Sigmoid colon (tissue), 7 donors: ENCODE measurements at places on chromosomes 7 and 10. TPM values are rescaled to one million over a fixed set of nuclear protein-coding genes. Genes with fewer than 3 reads are reported as not detected.

The DYDC2 gene
- total RNA-seq = not detected

GRCh38 chr7:37068038-37068437 is 343.7 kb upstream of the AOAH start:
- DNase-seq = no peak
- no peak overlapping the region for H3K27ac ChIP-seq
- no peaks in the 10 kb centered on the region for H3K27me3 ChIP-seq
- no peaks in the 10 kb centered on the region for H3K4me1 ChIP-seq
- no peaks in the 10 kb centered on the region for H3K36me3 ChIP-seq
- no peak overlapping the region for H3K4me3 ChIP-seq

GRCh38 chr10:97321804-97322190 is 2.7 kb downstream of the FRAT1 start:
- H3K4me3 ChIP-seq = no peak overlapping the region
- no peak for DNase-seq
- no peaks in the 10 kb centered on the region for H3K27me3 ChIP-seq
- H3K36me3 ChIP-seq = no peaks in the 10 kb centered on the region
- no peaks in the 10 kb centered on the region for H3K4me1 ChIP-seq

DNA sequence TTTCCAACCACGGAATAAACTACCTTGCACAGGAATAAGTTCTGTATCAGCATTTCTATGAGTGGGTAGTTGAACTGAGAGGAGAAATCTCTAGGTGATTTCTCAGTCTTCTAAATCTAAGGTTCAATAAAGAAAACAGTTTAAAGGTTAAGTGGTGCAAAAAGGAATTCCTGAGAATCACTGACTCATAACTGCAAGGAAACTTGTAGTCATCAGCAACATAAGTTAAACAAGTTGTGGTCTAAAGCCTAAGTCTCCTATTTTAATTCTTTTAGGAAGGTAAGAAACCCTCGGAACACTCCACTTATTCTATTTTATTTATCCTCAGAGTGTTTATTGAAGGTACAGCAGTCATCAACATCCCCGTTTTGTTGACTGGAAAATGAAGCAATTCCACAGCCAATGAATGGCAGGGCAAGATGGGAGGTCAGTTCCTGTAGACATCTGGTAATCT is 92.4 kb upstream of the PIK3CG start:
- no peak overlapping the region for H3K27ac ChIP-seq
- H3K4me1 ChIP-seq = peaks cover 10% of the 10 kb centered on the region
- no peak overlapping the region for H3K4me3 ChIP-seq
- no peaks in the 10 kb centered on the region for H3K27me3 ChIP-seq
- no peak for DNase-seq
- no peaks in the 10 kb centered on the region for H3K36me3 ChIP-seq

The MINDY4 gene
- total RNA-seq = 9.4 TPM

DNA sequence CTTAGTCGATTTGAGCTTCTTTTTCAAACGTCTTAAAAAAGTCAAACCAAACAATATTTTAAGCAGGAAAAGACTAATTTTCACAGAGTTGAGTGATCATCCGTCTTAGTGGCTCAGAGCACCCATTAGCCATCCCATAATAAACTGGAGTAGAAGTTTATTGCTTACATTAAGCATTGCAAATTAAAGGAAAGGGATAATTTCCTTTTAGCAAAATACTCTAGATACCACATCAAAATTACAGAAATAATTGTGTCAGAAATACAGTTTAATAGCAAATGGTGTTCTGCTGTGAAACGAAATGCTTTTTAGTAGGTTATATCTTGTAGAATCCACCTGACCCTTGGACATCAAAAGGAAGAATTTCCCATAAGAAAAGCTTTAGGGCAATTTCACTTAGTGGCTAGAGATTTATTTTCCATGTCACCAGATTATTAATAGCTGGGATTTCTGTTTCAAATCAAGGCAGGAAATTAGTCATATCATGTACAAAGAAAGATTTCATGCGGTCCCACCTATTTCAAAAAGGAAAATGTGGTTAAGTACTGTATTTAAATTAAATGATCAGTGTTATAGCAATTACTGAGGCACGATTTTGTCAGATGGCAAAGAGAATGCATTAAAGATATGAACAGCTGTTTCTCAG is 96.2 kb downstream of the NPTX2 start:
- H3K36me3 ChIP-seq = no peaks in the 10 kb centered on the region
- no peaks in the 10 kb centered on the region for H3K4me1 ChIP-seq
- no peak overlapping the region for H3K27ac ChIP-seq
- H3K4me3 ChIP-seq = no peak overlapping the region

GRCh38 chr10:74437822-74438221 is 286.8 kb downstream of the ADK start:
- H3K27me3 ChIP-seq = no peaks in the 10 kb centered on the region
- no peak for DNase-seq
- H3K36me3 ChIP-seq = no peaks in the 10 kb centered on the region
- no peaks in the 10 kb centered on the region for H3K4me1 ChIP-seq

DNA sequence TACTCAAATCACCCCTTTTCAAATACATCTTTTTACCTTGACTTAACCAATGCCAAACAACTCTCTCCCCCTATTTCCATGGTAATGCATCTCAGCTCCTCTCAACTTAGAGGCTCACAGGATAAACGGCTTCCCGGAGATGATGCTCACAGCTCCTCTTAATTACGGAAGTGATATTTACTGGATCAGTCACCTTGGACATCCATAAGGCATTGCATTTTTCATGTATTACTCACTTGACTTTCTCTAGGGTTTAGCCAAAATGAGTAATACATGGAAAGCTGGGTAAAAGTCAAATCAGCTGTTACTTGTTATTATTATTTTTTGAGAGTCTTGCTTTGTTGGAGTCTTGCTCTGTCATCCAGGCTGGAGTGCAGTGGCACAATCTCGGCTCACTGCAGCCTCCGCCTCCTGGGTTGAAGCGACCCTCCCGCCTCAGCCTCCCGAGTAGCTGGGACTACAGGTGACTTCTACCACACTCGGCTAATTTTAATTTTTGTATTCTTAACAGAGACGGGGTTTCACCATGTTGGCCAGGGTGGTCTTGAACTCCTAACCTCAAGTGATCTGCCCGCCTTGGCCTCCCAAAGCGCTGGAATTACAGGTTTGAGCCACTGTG is 73.3 kb upstream of the RHEB start:
- DNase-seq = no peak
- H3K36me3 ChIP-seq = no peaks in the 10 kb centered on the region
- H3K4me3 ChIP-seq = no peak overlapping the region
- peak overlapping the region; percentile 19 for H3K27ac ChIP-seq
- no peaks in the 10 kb centered on the region for H3K27me3 ChIP-seq

DNA sequence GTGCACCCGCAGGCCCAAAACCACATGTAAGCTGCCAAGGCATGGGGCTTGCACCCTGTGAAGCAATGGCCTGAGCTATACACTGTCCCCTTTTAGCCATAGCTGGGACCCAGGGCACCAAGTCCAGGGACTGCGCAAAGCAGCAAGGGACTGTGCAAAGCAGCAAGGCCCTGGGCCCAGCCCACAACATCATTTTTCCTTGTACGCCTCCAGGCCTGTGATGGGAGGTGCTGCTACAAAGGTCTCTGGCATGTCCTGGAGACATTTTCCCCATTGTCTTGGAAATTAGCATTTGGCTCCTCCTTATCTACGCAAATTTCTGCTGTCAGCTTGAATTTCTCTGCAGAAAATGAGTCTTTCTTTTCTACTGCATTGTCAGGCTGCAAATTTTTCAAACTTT is 24.8 kb downstream of the ARHGAP19 start:
- H3K4me3 ChIP-seq = no peak overlapping the region
- no peaks in the 10 kb centered on the region for H3K36me3 ChIP-seq
- no peak overlapping the region for H3K27ac ChIP-seq
- H3K27me3 ChIP-seq = no peaks in the 10 kb centered on the region

DNA sequence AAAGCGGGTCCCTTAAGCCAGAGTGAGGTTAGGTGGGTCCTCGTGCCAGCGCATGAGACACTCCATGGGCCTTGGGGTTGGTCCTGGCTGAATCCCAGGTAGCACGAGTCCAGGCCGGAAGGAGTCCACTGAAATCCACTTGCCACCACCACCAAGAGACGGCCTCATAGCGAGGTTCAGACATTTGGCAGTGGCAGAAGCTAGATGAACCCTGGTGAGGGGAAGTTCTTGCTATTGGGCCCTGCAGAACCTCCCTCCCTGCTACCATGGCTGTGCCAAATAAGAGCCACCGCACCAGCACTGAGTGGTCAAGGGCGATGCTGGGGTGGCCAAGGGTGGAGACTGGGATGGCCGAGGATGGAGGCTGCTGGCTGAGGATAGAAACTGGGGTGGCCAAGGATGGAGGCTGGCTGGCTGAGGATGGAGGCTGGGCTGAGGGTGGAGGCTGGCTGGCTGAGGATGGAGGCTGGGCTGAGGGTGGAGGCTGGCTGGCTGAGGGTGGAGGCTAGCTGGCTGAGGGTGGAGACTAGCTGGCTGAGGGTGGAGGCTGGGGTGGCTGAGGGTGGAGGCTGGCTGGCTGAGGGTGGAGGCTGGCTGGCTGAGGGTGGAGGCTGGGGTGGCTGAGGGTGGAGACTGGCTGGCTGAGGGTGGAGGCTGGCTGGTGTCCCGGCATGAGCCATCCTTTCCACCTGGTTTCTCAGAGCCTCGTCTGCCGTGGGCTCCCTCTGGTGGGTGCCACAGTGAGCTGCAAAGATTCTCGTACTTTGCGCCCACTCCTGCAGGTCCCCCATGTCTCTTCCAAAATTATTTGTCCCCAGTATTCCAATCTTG is 88.2 kb downstream of the ELFN1 start:
- peak; percentile 63 for DNase-seq
- H3K4me3 ChIP-seq = no peak overlapping the region
- no peaks in the 10 kb centered on the region for H3K4me1 ChIP-seq
- H3K27ac ChIP-seq = no peak overlapping the region

DNA sequence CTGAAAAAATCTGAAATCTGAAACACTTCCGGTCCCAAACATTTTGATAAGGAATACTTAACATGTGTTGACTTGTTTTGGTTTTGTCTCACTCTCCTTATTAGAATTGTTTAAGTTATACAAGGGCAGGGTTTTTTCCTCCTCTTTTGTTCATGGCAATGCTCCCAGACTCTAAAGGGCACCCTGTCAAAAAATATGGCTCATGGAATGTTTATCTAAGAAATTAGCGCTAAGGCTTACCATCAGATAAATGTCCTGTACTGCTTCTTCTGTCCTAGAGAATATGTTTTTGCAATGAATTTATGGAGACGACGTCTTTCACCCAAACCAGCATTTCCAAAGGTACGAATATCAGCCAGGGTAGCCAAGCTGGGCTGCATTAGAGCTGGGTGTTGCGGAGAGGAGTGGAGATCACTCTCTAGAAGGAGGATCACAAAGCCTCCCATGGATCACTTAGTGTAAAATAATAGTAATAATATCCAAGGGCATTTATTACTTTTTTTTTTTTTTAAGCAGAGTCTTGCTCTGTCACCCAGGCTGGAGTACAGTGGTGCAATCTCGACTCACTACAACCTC is 46.8 kb downstream of the ERLIN1 start:
- H3K4me3 ChIP-seq = no peak overlapping the region
- H3K4me1 ChIP-seq = no peaks in the 10 kb centered on the region
- H3K27me3 ChIP-seq = no peaks in the 10 kb centered on the region
- no peak overlapping the region for H3K27ac ChIP-seq
- H3K36me3 ChIP-seq = no peaks in the 10 kb centered on the region
- no peak for DNase-seq

DNA sequence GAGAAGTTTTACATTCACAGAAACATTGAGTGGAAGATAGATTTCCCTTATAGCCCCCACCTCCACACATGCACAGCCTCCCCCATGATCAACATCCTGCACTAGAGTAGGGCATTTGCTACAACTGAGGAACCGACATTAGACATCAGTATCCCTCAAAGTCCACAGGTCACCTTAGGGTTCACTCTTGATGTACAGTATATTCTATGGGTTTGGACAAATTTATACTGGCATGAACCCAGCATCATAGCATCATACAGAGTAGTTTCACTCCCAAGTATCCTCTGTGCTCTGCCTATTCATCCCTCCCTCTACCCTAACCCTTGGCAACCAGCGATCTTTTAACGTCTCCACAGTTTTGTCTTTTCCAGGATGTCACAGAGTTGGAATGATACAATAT is 64.4 kb downstream of the VSTM4 start:
- no peak overlapping the region for H3K27ac ChIP-seq
- no peaks in the 10 kb centered on the region for H3K4me1 ChIP-seq
- no peak for DNase-seq
- no peaks in the 10 kb centered on the region for H3K36me3 ChIP-seq
- H3K4me3 ChIP-seq = no peak overlapping the region
- no peaks in the 10 kb centered on the region for H3K27me3 ChIP-seq

- H3K27me3 ChIP-seq = no peaks in the 10 kb centered on the region
- no peaks in the 10 kb centered on the region for H3K36me3 ChIP-seq
- no peak overlapping the region for H3K4me3 ChIP-seq
Measured at GRCh38 chr10:97701438-97702069, 12.0 kb upstream of the MARVELD1 start.

DNA sequence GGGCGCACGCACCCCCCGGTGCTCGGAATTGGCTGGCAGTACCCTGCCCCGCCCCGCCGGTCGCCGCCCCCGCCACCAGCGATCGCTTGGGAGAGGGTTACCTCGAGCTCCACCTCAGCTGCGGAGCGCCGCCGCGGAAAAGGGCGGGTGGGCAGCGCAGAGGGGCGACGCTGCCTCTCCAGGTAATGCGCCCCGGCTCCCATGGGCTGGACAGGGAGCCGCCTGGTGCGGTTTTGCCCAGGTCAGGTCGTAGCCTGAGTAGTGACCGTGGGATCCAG is 1.3 kb downstream of the PFKFB3 start:
- peak overlapping the region; percentile 79 for H3K4me3 ChIP-seq
- peaks cover 24% of the 10 kb centered on the region for H3K4me1 ChIP-seq
- no peaks in the 10 kb centered on the region for H3K27me3 ChIP-seq
- DNase-seq = no peak
- no peaks in the 10 kb centered on the region for H3K36me3 ChIP-seq

The MSS51 gene
- 5.0 TPM for total RNA-seq

The ADCYAP1R1 gene
- total RNA-seq = 18.7 TPM

- H3K27me3 ChIP-seq = no peaks in the 10 kb centered on the region
- no peaks in the 10 kb centered on the region for H3K36me3 ChIP-seq
- peaks cover 2% of the 10 kb centered on the region for H3K4me1 ChIP-seq
- no peak overlapping the region for H3K4me3 ChIP-seq
Measured at GRCh38 chr10:32109603-32110002, 53.4 kb upstream of the KIF5B start.

The CACNB2 gene
- total RNA-seq = 85.3 TPM

The PLEKHS1 gene
- total RNA-seq = not detected

DNA sequence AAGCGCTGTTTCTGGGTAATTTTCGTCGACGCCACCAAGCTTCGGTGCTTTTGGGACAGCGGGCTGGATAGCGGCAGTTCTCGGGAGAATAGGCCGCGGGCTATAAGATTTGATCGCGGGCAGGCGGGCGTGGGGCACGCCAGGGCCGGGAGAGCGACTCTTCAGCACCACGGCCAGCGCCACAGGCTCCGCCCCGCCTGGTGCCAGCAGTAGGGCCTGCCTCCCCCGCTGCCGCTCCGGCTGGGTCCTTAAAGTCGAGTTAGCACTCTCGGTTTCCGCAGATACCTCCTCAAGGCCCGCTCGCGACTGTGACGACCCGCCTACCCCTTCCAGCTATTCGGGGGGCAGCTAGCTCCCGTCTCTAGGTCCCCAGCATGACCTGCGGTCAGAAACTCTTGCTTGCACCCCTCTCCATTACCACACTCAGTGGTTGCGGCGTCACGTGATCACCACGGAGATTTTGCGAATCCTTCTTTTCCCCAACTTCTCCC is 9.4 kb downstream of the NXPH1 start:
- no peaks in the 10 kb centered on the region for H3K36me3 ChIP-seq

The KLF14 gene
- not detected for total RNA-seq
